Hepatic stellate cell (primary cell): ENCODE measurements at places on chromosomes 5 and 9.

DNA sequence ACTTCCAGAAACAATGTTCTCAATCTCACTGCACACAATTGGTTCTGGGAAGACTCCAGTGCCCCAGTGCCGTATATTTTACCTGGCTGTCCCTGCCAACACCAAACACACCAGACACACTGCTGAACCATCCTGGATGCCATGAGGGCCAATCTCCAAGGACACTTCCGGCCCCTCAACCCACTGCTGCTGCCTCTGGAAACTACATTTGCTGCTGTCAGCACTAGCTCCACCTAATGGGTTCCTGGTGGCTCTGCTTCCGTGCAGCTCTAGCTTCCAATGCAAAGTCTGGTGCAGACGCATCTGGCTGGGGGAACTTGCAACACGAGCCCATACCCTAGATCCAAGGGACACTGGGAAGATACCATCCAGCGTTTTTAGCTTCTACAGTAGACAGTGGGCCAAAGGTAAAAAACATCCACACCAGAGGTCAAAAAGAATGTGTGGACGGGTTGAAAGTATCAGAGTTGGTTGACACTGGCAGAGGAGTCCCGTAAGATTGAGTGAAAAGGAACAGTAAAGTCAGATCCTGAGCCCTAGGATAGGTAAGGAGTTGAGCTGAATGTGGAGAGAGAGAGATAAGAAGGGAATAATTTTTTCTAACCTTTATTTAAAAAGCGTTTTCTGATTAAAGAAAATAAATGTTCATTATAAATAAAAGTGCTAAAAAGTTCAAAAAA lies 99.7 kb upstream of the KIF2A start:
- DNase-seq = peak; percentile 8

DNA sequence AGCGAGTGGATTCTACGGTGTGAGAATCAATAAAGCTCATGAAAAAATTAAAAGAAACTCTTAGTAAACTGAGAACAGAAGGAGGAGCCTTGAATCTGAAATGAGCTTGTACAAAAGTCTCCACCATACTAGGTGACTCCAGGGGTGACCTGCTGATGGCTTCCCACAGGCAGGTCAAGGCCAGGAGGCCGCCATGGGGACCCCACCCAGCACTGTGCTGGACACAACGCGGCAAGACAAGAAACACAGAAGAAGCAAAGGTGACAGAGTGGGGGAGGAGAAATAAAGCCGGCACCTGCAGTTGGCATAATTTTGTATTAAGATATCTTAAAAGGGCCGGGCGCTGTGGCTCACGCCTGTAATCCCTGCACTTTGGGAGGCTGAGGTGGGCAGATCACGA lies 12.1 kb upstream of the SLC6A19 start:
- no peak for DNase-seq

GRCh38 chr9:118651511-118651910 lies 717.7 kb downstream of the BRINP1 start:
- no peak for DNase-seq

DNA sequence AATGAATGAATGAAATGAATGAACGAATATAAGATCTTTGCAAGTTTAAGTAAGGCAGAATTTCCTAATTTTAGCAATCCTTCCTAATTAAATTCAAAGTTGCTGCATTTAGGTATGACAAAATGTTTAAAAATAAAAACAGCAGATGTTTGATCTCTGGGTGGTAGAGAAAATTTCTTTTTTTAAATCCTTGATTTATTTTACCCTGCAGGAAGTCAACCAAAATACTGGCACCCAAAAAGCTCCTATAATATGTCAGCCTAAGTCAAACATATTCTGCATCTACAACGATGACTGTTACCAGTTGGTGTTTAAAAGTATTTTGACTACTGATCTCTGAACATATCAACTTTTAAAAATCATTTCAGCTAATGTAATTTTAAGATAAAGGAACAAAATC lies 58.4 kb downstream of the TTC39B start:
- no peak for DNase-seq

GRCh38 chr5:88847420-88847819 lies 35.6 kb downstream of the MEF2C start:
- no peak for DNase-seq

DNA sequence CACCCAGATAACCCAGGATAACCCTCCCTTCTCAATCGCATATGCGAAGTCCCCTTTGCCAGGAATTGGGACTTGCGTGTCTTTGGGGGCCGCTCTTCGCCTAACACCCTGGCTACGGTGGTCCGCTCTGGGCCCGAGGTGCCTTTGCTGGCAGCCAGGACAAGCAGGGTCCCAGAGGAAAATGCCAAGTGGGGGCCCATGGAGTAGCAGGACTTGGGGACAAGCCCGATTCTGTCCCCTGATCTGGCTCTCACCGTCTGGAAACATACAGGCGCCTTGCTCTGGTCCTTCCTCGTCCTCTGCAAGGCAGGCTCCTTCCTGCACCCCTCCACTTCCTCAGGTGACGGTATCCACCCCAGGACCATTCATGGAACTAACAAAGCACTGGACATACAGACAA lies 78.1 kb upstream of the UNC5A start:
- no peak for DNase-seq

DNA sequence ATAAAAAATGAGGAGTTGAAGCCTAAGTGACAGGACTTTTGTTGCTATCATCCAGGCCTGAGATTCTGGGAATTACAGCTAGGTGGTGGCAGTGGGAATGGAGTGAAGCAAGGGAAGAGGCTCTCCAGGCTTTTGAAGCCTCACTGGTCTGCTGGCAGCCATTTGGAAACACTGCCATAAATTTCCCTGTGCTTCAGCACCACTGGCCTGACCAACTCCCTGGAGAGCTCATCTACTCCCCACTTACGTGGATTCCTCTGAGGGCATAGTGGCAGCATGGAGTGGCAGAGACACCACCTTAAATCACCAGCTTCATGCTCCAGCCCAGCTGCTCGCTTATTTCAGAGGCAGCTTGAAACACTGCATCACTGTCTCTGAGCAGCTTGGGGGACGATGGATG lies 518.2 kb downstream of the TLR4 start:
- no peak for DNase-seq

- DNase-seq = no peak
Observed at GRCh38 chr5:10982626-10983025, 221.6 kb upstream of the DAP start.

- DNase-seq = no peak
Observed at GRCh38 chr5:175116466-175117048, 327.4 kb downstream of the DRD1 start.
